ENCODE measurements at places on chromosomes 11 and 22.

DNA sequence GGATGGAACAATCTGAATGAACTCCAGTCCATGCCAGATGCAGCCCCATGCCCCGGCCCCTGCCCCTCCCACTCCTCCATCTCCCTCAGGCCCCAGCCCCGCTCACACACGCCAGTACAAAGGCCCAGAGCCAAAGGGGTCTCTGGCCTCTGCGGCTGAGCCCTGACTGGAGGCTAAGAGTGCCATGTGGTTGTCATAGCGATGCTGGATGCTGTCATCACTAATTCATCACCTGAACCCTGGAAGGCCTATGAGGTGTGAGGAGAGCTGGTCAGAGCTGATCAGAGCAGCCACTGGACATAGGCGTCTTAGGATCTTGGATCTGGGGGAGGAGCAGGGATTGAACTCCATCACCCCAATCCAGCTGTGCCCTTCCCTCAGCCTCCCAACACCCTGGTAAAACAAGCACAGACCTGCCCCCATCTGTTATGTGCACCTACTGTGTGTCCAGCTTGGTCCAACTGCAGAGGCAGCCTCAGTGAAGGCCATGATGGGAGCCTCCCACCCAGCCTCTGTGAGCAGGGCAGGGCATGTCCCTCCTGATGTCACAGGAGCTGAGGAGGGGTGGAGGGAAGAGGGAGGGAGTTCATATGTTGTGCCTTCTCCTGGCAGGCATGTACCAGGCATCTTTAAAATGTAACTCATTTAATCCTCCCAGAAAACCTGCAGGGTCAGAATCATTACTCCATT is 16.7 kb downstream of the PDE2A start:
- DNase-seq, result no peak

GRCh38 chr11:15627560-15627959 is 512.8 kb downstream of the INSC start:
- DNase-seq, result peak; percentile 18

DNA sequence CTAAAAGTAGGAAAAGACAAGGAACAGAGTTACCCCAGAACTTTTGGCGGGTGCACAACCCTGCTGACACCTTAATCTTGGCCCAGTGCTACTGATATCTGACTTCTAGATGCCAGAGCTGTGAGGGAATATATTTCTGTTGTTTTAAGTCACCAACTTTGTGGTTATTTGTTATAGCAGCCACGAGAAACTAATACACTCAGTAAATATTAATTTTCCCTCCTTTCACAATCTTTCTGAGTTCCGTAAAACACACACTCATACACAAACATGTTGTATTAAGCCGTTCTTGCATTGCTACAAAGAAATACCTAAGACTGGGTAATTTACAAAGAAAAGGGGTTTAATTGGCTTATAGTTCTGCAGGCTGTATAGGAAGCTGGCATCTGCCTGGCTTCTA is 16.1 kb upstream of the ZDHHC13 start:
- no peak for DNase-seq

GRCh38 chr11:109552376-109552775 is 130.4 kb downstream of the C11orf87 start:
- DNase-seq, result no peak

DNA sequence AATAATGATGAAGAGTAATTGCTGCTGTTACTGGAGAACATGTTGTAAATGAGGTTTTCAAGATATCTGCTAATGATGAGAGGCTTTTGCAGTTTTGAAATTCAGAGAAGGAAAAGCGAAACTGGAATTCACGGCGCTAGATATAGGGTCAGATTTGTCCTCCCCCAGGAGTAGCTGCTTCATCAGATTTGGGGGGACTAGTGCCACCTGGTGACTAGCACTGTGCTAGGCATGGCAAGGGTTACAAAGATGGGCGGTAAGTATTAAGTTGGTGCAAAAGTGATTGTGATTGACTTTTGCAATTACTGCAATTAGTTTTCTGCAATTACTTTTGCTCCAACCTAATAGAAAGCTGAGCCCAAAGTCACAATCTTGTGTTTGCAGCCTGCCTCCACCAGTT is 879.9 kb upstream of the TENM4 start:
- no peak for DNase-seq

DNA sequence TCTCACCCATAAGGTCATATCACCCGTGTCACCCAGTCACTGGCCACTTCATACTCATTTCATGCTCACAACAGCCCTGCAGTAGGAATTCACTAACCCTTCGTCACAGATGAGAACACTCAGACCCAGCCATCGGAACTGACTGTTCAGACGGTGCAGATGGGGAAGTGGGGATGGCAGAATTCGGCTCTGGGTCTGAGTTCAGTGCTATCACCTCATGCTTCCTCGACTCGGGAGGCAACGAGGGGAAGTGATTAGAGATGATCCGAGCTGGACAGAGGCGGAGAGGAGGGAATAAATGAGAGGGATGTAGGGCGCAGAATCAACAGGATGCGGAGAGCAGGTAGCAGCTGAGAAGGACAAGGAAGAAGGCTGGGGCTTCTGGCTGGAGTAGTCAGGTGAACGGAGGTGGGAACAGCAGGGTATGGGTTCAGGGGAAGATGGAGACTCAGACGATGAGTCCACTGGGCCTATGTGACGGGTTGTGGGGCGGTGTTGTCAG is 4.7 kb downstream of the B3GNT6 start:
- no peak for DNase-seq

- peak; percentile 47 for DNase-seq
Observed at GRCh38 chr22:19571207-19571795, 47.1 kb upstream of the CLDN5 start.

GRCh38 chr11:8501836-8502235 is 92.2 kb downstream of the STK33 start:
- no peak for DNase-seq

DNA sequence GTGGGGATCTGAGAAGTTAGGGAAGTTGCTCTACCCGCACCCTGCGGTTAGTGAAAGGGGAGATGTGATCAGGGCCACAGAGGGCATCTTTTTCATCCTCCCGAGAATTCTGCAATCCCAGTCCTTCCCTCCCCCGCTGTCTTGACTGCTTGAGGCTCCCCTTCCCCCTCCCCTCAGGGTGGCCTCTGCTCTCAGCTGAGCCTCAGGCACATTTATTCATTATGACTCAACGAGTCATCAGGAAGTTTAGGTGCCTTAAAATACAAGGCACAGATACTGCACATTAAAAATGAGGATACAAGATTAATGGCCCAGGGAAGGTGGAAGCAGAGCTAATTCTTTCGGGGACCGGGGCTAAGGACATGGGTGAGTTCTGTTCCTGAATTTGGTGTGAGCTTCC is 104.0 kb downstream of the CACNA1I start:
- no peak for DNase-seq

DNA sequence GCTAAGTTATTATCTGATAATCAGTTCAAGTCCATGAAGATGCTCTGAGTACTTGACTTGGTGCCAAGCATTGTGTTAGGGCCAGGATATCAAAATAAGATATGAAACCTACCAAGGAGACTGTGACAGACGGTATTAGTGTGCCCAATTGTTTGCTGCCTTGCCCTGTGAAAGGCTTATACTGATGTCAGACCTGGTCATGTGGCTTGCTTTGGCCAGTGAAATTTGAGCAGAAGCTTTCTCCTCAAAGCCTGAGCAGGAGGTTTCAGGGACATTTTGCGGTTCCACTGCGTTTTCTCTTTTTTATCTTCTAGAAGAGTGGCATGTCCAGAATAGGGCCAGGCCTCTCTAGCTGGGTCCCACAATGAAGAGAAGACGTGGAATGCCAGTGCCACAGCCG is 15.8 kb upstream of the PKNOX2 start:
- DNase-seq, result no peak

DNA sequence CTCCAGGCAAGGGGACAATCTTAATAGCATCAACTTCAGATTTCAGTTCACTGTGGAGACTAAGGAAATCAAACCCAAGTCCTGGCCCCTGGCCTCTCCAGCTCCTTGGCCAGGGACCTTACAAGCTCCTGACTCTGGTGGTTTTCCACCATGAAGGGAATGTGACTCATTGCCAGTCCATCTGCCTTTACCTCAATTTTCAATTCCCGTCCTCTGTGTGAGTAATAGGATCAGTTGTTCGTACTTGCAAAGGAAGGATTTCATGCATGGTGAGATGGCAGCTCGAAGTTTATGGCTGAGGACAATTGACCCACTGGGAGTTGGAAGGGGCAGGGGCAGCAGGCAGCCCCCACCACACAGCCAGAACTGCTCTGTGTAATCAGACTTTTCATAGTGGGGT is 42.5 kb downstream of the INSC start:
- DNase-seq, result peak; percentile 56

DNA sequence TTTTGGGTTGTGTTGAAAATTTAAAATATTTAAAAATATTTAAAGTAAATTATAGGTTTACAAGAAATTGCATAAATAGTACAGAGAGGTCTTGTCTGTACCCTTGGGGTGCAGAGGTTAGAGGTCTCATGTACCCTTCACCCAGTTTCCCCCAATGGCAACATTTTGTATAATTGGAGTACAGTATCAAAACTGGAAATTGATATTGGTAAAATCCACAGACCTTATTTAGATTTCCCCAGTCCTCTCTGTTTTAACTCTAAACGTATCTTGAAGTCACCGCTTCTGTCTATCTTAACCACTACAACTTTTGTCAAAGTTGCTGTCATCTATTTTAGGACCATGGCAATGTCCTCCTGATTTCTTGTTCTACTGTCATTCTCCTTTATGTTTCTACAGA is 10.9 kb downstream of the THY1 start:
- DNase-seq, result no peak

DNA sequence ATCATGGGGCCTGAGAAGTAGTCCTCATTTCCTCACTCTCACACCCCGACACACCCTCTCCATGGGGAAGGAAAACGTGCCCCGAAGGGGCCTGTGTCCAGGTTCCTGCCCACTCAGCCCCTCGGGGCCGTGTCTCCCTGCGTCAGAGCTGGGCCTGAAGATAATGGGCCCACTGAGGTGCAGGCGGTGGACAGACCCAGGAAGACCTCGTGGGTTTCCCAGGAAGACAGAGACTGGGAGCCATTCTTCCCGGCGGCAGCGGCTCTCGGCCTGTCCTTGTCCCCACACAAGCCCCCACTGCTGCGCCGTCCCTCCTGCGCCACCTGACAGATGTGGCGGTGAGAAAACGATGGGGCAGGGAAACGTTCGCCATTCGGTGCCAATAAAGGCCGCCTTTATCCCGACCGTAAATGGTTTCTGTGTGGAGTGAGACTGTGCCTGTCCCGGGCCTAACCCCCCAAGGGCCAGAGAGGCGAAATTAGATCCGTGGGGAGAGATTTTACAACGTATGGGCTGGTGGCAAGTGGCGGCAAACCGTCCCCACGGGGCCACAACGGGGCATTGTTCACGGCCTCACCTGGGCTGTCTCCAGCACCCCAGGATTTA is 89.0 kb downstream of the CDKN1C start:
- DNase-seq, result no peak

GRCh38 chr11:87662287-87662686 is 513.0 kb downstream of the RAB38 start:
- DNase-seq, result no peak

DNA sequence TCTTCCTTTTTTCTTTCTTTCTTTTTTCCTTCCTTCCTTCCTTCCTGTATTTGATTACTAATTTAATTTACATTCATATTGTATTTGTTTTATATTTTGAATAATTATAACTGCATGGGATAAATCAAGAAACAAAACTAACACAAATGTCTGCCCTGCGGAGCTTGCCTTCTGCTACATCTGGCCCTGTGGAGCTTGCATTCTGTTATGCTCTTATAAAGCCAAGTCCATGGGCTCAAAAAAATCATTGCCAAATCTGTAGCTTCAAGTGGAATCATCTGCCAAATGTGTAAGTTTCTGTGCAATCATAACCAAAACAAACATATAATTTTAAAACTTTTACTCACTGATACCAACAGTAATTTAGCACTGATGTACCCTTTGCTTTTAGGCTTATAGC is 8.0 kb upstream of the OR52J3 start:
- no peak for DNase-seq
